ENCODE measurements at places on chromosomes 2 and 18. TPM values are rescaled to one million over a fixed set of nuclear protein-coding genes. Genes with fewer than 3 reads are reported as not detected.

DNA sequence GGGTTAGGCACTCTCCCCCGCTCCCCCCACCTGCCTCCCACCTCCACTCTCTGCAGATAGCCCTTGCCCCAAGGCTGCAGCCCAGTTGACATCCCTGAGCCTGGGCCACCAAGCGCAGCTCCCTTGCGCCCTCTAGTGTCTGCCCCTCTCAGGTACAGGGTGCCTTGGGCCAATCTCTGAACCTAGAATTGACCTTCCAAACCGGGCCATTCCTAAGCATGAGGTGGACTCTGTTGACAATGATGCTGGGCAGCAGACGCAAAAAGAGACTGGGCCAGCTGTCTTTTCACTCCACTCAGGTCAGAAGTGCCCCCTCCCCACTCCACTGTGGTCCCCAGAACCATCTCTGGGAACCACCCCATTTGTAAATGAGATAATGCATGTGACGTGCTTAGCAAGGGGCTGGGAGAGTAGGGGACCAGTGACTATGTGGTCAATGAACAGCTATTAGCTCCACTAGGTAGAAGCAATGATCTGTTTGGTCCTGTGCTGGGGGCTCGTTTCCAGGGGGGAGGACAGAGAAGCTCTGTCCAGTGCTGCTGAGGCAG is 43.3 kb upstream of the PLB1 start:
- DNase-seq, result peak; percentile 85

DNA sequence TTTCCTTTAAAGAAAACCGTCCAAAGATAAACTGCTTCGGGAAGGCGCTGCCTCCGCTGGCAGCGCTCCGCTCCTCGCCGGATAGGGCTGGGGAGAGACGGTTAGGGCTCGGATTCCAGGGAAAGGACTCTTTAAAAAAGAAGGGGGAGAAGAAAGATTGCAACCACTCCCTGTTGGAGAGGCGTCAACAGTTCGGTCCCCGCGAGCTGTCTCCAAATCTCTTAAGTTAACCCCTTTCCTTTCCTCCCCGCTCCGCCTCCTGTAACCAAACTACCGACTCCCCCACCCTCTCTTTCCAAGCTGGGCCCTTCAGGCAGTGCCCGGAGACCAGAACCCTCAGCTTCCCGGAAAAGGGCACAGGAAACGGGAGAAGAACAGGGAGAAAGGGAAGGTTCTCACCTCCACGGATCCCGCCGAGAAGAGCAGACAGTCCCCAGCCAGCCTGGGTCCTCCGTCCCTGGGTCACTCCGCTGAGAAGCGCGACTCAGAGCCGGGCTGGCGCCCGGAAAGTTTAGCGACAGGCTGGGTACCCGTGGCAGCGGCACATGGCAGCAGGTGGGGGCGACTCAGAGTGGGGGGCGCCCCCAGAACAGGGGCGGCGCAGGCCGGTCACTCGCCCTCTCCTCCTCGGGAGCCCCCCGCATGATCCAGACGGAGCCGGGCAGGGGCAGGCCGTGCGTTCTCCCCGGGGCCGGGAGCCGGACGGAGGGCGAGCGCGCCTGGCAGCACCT is 675 bp downstream of the FZD5 start:
- peak; percentile 25 for DNase-seq

GRCh38 chr2:199309973-199310372 is 147.8 kb downstream of the SATB2 start:
- no peak for DNase-seq

DNA sequence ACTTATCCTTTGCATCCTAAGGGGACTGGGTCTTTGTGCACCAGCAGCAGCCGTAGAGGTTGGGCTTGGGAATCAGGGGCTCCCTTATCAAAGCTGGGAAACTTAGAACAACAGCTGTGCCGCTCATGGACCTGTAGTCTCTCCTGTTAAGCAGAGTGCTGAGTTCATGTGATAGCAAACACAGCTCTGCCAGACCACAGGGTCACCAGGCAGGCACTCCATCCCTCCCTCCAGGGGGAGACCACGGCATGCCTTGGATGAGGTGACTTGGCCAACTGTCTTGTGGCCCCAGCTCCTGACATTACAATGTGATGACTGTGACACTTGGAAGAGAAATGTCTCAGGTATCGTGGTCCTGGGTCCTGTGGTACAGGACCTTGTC is 60.0 kb downstream of the DGKD start:
- no peak for DNase-seq

- no peak for DNase-seq
Measured at GRCh38 chr2:160169988-160170387, 30.1 kb downstream of the ITGB6 start.

GRCh38 chr2:67135208-67135607 is 261.9 kb upstream of the ETAA1 start:
- no peak for DNase-seq

Gene FRZB
- total RNA-seq, result not detected

All from activated CD4-positive, alpha-beta memory T cell treated with anti-CD3 and anti-CD28 coated beads, Interleukin-2, amount 10 ng/mL, durations not matched to agents 7 days and 5 days (primary cell).